ENCODE measurements at places on chromosomes 13 and 19.
A peak's percentile ranks its signal among the peaks of the same experiment; 100 is the strongest.

DNA sequence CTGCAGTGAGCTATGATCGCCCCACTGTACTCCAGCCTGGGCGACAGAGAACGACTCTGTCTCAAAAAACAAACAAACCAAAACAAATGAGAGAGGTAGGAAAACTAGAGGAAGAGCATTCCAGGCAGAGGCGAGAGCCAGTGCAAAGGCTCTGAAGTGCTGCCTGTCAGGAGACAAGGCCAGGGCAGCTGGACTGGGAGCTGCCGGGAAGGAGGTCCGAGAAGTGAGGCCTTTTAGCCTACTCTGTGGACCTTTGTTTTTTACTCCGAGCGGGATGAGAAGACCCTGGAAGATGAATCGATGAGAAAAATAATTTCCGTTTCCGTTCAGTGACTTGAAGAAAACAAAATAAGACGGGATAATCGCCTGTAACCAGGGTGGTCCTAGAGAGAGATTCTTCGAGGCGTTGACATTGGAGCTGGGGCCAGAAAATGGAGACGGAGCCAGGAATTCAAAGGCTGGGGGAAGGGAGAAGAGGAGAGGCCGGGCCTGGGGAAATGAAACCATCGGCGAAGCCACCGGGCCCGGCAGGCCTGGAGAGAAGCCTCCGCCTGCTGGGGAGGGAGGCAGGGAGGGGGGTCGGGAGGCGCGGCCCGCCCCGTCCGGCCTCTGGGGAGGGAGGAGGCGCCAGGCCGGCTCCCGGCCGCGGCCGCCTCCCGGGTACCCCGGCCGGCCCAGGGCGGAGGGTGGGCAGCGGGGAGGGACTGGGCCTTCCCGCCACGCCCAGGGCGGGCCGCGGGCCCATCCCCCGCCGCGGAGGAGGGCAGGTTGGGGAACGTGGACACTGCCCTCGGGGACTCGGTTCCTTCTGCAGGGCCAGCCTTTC lies 7.8 kb upstream of the SERTAD1 start:
- peak; percentile 90 for DNase-seq

- no peak for DNase-seq
Observed at GRCh38 chr13:110012102-110012739, 225.8 kb upstream of the IRS2 start.

GRCh38 chr19:53871454-53871853 lies 3.8 kb downstream of the MYADM start:
- DNase-seq: peak; percentile 63

GRCh38 chr13:76799696-76800095 lies 86.5 kb downstream of the KCTD12 start:
- no peak for DNase-seq

DNA sequence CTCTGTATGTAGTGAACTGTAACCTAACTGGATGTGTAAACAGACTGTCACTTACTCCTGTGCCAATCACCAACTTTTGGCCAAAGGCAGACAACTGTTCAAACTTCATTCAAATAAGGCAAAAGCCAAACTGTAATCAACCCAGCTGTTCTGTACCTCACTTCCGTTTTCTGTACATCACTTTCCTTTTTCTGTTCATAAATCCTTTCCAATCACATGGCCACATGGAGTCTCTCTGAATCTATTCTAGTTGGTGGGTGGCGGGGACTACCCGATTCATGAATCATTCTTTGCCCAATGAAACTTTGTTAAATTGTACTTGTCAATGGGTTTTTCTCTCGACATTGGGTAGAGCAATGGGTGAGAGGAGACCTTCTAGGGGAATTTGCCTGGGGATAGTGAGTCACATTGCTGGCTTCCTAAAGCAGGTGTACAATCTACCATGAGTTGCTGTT lies 178.3 kb upstream of the RFC3 start:
- no peak for DNase-seq

DNA sequence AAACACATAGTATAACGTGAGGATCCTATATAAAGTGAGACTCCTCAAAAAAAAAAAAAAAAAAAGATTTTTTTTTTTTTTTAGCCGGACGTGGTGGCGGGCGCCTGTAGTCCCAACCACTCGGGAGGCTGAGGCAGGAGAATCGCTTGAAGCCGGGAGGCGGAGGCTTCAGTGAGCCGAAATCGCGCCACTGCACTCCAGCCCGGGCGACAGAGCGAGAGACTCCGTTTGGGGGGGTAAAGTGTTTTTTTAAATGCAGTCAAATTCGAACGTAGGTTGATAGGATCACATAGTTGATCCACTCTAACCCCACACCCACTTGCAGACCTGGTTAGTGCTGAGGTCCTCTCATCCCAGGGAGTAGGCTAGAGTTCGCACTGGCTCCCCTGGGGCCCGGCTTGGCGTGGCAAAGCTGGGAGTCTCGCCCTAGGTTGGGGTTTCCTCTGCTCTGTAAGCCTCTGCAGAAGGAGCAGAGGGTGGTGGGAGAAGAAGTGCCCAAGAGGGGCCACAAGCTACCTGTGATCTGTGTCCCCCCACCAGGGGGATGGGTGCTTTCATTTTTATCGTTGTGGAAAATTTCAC lies 6.5 kb downstream of the RNF225 start:
- no peak for DNase-seq

DNA sequence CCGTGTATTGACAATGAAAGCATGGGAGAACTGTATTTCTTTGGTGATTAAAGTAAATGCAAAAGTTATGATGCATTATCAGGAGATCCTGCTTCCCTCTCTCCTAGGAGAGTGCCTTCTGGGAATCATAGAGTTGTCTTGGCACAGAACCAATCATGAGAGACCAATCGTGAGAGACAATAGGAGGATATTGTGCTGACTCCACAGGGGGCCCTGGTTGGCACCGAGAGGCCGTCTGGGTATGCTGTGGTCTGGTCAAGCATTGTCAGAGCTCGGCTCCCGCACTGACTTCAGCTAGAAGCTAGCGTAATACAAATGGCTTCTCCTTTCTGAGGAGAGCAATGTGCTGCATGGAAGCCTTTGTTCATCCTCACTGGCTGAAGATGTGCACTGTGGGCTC lies 131.5 kb upstream of the GJB6 start:
- DNase-seq: no peak

GRCh38 chr13:96844195-96844594 lies 150.1 kb downstream of the OXGR1 start:
- no peak for DNase-seq
